ENCODE measurements at places on chromosomes 3 and 15. TPM values are rescaled to one million over a fixed set of nuclear protein-coding genes. Genes with fewer than 3 reads are reported as not detected.

MINDY2 gene
- 16.1 TPM for total RNA-seq

TNFAIP8L3 gene
- total RNA-seq = 7.5 TPM

GOLGA6L9 gene
- 1.1 TPM for total RNA-seq

C15orf61 gene
- 2.3 TPM for total RNA-seq

NR2C2 gene
- total RNA-seq = 18.2 TPM

CGNL1 gene
- total RNA-seq = 3.3 TPM

DALRD3 gene
- 55.8 TPM for total RNA-seq

FMN1 gene
- 0.13 TPM for total RNA-seq

ZKSCAN7 gene
- total RNA-seq = 5.7 TPM

SLC38A3 gene
- not detected for total RNA-seq

MEGF11 gene
- not detected for total RNA-seq

STAB1 gene
- 6.5 TPM for total RNA-seq

SCAANT1 gene
- not detected for total RNA-seq

ACAN gene
- total RNA-seq = 21.0 TPM

TPRG1 gene
- total RNA-seq = 0.40 TPM

TMEM207 gene
- total RNA-seq = not detected

C3orf85 gene
- total RNA-seq = not detected

GPR62 gene
- total RNA-seq = under 0.01 TPM
